ENCODE measurements at places on chromosomes 6 and 20. TPM values are rescaled to one million over a fixed set of nuclear protein-coding genes. Genes with fewer than 3 reads are reported as not detected.

DNA sequence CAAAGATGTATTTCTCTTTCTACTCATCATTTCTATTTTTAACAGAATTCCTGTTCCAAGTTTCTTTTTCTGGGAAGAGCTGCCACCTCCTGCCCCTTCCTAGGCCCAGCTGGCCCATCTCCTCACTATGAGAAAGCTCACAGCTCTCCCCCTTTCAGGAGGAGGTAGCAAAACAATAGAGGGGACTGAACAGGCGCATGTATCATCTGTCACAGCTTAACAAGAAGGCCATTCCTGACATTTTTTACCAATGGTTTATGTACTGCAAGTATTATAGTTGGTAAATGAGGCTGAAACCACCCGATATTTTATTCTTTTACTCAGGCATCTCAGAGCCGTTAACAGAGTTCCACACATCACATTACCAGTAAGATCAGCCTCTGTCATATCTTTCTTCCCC, 103.7 kb upstream of the MTHFD1L start:
- no peak for DNase-seq

GRCh38 chr6:38262609-38263008, 377.1 kb downstream of the BTBD9 start:
- no peak for DNase-seq

Gene SIRPG
- not detected for total RNA-seq

Gene DUSP15
- total RNA-seq, result 3.4 TPM

Gene EYA4
- total RNA-seq, result 24.2 TPM

Gene DEFB124
- total RNA-seq, result not detected

Gene PRSS35
- total RNA-seq, result 0.83 TPM
